ENCODE measurements at places on chromosomes 3 and 15.

- DNase-seq, result no peak
Observed at GRCh38 chr3:190404715-190405114, 16.8 kb downstream of the CLDN16 start.

DNA sequence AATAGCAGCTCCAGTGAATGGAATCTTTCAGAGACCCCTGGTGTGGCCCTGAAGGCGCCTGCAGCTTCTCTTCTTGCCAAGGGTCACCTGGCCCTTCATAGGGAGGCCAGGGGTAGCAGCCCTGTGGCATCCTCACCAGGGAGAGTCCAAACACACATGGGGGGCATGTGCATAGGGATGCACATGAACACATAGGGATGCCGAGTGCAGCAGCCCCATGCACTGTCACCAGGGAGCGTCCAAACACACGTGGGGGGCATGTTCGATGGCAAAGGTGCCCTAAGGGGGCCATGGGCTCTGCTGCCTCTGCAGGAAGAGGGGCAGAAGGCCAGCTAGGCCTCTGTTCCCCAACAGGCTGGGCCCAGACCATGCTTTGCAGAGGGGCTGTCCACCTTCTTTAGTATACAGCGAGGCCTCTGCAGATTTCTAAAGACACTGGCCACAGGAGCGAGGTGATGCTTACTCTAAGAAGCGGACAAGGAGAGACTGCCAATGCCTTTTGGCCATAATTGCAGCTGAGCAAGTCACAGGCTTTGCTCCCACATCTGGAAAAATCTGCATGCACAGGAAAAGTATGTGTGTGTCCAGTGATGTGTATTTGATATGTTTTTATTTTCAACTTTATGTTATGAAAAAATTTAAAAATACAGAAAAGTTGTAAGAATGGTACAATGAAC lies 21.0 kb downstream of the ANAPC13 start:
- no peak for DNase-seq

DNA sequence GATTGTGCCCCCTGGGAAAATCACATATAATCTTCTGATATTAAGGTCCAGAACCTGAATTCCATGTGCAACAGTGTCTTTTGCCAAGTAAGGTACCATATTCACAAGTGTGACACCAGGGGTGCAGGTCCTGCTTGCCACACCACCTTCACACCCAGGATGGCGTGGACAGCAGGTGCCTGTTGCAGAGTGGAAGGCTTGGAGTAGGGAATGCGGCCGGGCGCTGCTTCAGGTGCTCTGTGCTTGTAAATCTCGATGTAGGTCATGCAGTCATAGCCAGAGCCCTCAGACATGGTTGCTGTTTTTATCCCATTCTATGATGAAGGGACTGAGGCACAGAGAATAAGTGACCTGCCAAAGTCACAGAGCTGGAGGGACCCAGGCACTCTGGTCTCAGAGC lies 34.5 kb upstream of the GABRG3 start:
- DNase-seq, result no peak

GRCh38 chr3:43872301-43872700 lies 181.6 kb downstream of the ABHD5 start:
- DNase-seq, result peak; percentile 85

GRCh38 chr3:188153437-188154013 lies 432 bp upstream of the LPP start:
- peak; percentile 85 for DNase-seq

GRCh38 chr3:143331350-143331749 lies 211.8 kb downstream of the CHST2 start:
- DNase-seq, result no peak

DNA sequence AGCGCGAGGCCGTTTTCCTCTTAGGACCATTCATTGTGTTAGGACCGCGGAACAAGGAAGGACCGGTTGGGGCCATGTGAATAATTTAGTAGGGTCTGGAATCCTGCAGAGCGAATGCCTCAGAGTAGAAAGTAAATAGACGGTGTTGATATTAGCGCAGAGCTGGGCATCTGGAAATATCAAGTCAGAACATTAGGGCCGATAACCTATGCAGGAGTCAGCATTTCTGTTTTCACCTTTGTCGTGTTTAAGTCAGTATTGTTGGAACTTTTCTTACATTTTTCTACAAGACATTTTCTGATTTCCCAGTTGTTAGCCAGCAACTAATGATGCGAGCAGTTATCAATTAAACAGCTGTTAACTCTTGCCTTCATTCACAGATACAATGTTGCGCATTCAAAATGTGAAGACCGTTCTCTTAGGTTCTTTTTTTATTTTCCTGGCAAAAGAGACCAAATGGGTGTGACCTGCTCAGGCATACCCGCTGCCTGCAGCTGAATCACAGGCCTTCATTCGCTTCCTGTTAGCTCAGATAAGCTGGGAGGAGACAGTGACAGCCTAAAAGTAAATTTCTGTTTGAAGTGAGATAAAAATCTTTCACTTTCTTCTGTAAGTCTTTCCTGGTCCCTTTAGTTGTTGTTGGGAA lies 966 bp upstream of the PKM start:
- DNase-seq, result peak; percentile 37

DNA sequence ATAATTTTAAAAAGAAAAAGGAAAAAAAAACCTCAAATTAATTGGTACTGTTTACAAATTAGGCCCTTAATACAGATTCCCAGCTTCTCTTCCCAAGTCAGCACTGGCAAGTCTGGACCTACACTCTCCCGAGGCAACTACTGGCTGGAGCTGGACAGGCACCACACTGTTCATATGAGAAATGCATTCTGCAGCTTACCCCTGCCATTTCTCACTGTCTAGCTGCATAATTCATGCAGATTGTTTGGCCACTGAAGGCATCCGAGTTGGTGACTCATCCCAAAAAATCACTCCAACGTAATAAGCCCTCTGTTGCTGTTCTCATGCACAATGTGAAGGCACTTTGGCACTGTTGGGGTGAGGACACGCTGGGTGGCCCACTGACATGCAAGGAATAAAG lies 45.3 kb downstream of the ROPN1B start:
- DNase-seq, result peak; percentile 17

DNA sequence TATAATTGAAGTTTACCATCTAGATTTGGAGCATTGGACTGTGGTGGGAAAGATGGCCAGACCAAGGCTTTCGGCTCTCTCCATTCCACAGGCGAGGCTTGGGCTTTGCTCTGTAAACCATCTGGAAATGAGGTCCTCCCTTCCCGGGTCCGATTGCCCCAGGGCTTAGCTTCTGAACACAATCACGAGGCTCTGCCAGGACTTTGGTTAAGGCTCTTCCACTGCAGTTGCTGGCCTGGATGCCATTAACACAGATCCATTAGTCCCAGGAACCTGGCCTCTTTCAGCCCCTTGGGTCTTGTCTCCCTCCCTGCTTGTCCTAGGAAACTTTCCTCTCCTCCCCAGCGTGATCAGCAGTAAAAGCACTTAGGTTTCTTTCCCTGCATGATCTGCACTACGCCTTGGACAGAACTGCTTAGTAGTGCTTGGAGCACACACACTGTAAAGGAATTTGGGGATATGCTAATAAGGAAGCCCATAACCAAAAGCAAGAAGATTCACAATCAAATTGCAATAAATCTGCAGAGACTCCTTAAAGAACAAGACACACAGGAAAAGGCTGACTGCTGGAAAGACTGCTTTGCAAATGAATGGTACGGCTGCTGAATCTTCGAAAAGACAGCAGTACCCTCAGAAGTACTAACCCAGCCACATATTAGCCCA lies 154.3 kb downstream of the ECT2 start:
- no peak for DNase-seq

DNA sequence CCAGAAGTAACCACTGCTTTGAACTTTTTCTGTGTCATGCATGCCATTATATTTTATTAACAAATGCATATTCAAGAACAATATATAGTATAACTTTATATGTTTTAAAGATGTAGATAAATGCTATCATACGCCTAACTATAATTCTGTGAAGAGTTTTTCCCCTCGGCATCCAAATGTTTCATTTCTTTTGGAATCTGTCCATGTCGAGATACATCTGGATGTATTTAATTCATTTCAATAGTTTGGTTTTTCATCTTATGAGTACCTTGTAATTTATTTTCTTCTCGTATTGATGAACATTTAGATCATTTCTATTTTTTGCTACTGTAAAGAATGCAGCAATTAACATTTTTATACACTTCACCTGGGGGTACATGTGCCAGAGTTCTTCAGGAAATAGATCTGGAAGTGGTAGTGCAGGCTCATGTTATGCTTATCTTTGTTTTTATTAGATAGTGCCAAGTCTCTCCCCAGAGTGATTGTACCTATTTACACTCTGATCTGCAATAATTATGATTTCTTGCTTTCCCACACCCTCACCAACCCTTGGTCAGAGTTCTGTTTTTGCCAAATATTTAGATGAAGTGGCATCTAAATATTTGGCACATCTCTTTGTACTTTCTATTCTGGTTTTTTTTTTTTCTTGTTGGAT lies 29.7 kb downstream of the USP13 start:
- no peak for DNase-seq

- DNase-seq, result no peak
Observed at GRCh38 chr3:184354121-184354728, 7.2 kb downstream of the CLCN2 start.

GRCh38 chr15:22808761-22809280 lies 22.4 kb downstream of the NIPA1 start:
- DNase-seq, result no peak

DNA sequence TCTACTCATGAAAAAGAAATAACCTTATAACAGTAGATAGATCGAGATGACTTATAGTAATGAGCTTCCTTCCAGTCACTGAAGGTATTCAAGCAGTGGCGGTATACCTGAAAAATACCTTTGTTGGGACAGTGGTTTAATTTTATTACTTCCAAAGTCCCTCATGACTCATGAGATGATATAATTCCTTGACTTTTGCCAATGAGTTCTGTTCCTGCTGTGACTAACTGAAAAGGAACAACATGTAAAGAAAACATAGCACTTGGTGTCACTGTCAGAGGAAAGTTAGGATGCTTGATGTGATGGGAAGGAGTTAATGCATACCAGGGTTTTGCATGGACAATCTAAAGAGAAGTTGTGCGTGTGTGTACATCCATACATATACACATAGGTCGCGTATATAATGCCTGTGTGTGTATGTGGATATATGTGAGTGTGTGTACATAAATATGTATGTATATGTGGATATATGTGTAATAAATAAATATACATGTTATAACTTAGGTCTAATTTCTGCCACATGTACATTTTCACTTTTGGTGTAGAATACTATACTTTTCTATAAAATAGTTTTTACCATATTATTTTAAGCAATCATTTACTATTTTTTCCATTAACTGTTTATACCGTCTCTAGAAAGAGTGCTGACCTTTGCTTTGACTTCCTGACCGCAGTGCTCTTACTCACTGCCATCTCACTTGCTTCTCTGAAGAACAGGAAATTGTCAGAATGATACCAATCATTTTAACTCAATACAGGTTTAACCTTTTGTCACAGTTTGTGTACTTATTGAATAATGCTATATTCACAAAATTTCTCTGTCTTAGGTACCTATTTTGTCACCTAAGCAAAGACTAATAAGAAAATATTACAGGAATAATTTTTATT lies 12.6 kb upstream of the PAK2 start:
- no peak for DNase-seq

DNA sequence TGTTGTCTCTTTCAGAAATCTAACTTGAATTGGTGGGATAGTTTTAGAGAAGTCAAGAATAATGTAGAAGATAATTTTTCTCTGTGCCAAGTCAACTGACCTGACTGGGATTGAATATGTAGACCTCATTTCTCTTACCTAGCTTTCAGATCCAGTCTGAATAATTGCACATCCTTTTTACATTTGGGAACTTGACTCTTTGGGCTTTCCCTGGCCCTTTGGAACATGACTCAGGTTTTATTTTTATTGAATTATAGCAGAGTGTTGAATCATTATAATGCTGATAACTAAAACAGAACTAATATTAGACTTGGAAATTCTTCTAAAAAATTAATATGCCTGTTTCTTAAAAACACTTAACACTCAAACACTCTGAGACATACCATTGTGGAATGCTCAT lies 76.5 kb downstream of the PFN2 start:
- DNase-seq, result no peak

GRCh38 chr3:73580343-73580742 lies 44.4 kb downstream of the PDZRN3 start:
- DNase-seq, result peak; percentile 91

- DNase-seq, result no peak
Observed at GRCh38 chr3:153399636-153400035, 237.6 kb downstream of the RAP2B start.

- no peak for DNase-seq
Observed at GRCh38 chr15:45439521-45440260, 61.3 kb upstream of the GATM start.

DNA sequence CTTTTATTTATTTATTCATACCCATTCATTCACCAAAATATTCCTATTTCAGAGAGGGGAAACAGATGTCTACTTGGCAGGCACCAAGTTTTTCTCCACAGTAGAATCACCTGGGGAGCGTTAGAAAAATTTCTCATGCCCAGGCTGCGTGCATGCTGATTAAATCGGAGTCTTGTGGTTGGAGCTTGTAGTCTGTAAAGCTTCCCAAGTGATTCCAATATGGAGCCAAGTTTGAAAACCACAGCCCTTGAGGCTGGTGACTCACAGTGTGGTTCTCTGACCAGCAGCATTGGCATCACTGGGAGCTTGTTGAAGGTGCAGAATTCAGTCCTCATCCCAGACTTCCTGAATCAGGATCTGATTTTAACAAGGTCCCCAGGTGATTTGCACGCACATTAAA lies 49.7 kb downstream of the PDHB start:
- DNase-seq, result peak; percentile 98

DNA sequence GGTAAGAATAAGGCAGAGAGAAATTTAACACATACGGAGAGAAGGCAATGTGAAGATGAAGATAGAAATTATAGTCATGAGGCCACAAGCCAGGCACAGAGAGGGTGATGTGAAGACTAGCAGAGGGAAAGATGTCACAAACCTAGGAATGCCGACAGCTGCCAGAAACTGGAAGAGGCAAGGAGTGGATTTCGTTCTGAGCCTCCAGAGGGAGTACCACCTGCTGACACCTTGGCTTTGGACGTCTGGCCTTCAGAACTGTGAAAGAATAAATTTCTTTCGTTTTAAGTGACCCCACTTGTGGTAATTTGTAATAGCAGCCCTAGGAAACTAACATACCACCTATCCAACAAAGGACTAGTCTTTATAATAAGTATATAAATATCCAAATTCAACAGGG lies 5.0 kb upstream of the SGO1 start:
- no peak for DNase-seq

DNA sequence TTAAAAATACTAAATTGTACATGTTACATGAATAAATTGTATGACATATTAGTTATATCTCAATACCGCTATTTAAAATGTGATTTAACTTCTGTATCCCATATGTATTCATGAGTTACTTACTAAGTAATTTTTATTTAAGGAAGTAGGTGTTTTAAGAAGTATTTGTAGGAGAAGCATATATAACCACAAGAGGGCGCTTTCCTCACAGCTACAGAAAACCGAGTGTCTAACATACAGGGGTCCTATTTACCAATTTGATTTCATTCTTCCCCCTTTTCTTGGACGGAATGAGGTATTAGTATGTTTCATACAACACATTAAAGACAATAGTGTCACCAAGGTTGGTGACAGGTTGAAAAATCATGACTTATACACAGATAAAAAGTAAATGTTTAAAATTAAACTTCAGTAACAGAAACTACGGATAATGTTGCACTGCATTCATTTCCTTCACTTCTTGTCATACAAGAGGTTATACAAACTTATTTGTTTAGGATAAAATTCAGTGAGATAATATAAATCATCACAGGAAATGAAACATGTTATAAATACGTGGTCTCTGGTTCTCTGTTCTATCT lies 253.6 kb downstream of the MAGI1 start:
- peak; percentile 26 for DNase-seq
